ENCODE measurements at places on chromosomes 12 and 14.

DNA sequence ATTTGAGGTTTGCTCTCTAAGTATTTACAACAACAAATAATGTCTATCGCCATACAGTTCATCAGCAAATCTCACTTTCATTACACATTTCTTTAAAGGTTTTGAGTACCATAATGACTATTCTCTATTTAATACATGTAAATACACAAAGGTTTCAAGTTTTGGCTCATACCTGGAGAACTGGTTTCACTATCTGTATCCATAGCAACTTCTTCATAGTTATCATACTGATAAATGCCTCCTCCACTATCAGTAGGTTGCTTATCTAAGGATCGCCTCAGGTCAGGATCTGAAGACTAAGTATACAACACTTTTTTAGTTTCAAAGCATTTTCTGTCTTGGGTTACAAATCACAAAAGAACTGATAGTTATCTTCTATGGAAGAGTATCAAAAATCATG is 21.4 kb downstream of the ZFC3H1 start:
- no peak for DNase-seq

DNA sequence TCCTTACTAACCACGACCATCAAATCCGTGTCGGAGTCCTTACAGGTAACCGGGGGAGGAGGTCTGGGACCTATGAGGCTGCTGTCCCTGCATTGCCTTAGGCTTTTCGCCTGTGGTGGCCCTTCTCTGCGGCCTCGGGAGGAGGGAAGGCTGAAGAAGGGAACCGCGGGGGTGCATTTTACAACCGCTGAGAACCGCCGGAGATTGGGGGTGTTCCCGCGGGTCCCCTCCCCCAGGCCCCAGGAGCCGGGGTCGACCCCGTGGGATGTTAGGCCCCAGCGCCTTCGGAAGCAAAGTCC is 549 bp downstream of the GPHN start:
- no peak for DNase-seq

DNA sequence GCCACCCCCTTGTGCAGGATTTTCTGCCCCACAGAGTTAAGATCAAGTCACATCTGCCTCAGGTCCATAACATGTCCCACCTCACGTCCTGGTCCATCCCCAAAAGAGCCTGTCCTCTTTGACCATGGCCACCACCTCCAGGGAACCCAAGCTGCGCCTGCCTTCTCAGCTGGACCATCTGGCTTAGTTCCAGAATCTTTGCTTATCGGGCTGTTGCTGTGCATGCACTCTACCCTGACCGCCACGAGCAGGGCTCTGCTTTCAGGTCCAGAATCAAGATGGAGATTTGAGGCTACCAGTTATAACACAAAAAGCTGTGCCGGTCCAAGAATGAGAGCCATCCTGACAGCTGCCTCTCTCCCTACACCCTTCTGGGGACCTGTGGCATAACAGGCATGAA is 326.7 kb downstream of the DPF3 start:
- no peak for DNase-seq

DNA sequence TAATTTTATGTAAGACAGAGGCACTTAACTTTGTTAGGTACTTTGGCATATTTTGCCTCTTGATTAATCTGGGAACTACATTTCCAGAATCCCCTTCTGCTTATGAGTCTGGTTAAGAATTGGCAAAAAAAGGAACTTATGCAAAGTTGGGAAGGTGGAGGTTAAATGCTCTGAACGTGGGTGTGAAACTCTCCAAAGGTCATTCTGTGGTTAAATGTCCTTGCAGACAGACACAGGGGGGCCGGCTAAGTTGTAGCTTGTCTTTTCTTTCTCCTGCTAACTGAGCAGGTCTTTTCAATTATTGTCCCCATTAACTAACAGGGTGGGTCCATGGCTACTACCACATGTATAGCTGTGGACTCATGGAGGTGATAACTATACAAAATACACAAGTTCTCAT is 248.6 kb upstream of the NOVA1 start:
- DNase-seq: no peak

- no peak for DNase-seq
Observed at GRCh38 chr12:119603767-119604166, 10.2 kb downstream of the TMEM233 start.

- no peak for DNase-seq
Observed at GRCh38 chr12:41045509-41045908, 142.6 kb upstream of the PDZRN4 start.

DNA sequence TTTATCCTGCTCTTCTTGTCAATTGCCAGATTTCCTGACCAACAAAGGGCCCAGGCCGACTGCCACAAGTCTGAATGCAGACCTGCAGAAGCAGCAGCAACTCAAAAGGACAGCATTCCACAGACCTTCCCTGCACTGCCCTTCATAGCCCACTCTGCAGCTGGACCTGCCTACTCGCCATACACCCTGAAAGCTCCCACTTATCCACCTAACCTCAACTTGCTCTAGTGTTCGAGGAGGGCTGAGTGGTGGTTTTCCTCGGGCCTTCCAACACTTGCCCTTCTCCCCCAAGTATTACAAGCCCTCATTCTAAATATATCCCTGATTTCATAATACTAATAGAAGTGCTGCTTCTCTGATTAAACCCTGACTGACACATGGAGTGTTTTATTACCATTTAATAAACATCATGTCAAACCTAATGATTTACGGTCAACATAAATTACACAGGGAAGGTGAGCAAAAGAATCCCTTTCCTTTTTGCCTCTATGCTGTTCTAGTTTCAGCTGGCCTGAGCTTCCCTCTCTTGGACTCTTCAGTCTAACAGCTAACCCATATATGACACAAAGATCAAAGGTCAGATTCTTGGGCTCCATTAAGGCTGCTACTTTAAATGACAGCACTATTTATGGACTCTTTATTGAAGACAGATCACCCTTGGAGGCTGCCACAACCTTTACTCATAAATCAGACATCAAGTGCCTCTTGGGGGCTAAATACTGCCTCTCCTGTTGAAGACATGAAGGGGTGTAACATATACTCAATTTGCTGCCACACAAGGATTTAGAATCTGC is 1546.9 kb upstream of the TMEM132C start:
- DNase-seq: no peak

- DNase-seq: no peak
Observed at GRCh38 chr12:38984388-38984787, 79.0 kb upstream of the CPNE8 start.

GRCh38 chr12:109532721-109533486 is 40.4 kb downstream of the MMAB start:
- DNase-seq: no peak

DNA sequence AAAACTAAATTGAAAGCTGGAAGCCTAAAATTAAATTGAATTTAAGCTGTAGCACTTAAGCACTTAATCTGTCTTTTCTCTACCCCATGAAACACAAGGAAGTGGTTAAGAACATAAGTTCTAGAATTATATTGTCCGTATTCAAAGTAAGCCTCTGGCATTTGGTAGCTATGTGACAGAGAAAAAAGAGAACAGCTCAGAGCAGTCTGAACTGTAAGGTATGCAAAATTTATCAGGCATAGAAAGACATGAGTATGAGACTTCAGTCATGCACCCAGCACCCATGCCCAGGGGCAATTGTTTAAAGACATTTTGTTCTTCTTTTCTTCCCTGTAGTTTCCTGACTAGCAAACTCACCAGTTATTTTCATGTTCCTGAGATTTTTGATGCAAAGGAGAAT is 116.7 kb downstream of the KCNMB4 start:
- no peak for DNase-seq

DNA sequence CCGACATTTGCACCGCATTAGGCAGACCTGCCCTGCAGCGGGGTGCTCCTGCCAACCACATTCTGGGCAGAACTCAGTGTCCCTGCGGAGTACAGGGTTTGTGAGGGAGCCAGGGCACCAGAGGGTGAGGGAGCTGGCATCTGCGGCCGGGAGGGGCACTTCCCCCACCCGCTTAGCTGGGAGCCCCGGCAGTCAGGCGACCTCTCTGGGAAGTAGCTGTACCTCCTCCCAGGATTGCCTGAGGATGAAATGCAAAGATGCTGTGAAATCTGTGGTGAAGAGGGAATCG is 58.6 kb downstream of the ANKRD9 start:
- DNase-seq: no peak

- no peak for DNase-seq
Observed at GRCh38 chr12:117518594-117519270, 157.3 kb upstream of the NOS1 start.

DNA sequence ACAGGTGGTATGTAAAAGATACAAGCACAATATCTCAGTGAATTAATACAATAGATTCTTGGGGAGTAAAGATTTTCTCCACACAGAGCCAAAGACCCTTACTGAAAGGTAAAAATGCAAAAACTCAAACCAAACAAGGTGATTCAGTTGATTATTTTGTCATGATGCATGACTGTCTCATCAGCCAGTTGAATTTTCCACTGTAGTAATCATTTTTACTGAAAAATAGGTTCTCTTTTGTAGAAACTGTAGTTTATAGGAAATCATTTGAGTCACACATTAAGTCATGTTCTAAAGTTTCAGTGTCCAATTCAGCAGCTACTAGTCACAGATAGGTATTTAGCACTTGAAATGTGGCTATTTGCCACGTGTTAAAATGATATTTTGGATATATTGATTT is 53.6 kb downstream of the PPFIA2 start:
- DNase-seq: no peak

DNA sequence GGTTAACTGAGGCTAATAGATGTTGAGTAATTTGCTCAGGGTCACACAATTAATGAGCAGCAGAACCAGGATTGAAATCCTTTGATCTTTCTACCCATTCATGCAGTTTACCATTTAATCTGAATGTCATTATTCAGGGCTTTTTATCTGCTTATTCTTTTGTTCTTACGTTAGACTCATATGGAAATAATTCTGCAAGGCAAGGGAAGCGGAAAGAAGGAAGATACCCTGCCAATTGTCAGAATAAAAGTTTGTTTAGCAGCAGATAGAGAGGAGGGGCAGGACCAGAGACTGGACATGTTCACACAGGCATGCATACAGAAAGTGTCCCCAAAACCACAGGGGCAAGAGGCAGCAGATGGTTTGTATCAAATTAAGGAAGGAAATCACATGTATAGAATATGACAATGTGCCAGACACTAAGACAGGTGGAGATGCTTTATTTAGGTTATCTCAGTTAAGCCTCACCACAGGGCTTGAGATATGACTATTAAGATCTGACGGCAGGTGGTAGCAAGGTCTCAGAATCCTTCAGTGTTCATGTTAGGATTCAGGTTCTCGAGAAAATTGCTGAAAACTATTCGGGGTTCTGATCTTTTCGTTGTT is 29.8 kb downstream of the BRMS1L start:
- DNase-seq: no peak

- no peak for DNase-seq
Observed at GRCh38 chr12:122985338-122986257, 5.1 kb downstream of the ARL6IP4 start.

DNA sequence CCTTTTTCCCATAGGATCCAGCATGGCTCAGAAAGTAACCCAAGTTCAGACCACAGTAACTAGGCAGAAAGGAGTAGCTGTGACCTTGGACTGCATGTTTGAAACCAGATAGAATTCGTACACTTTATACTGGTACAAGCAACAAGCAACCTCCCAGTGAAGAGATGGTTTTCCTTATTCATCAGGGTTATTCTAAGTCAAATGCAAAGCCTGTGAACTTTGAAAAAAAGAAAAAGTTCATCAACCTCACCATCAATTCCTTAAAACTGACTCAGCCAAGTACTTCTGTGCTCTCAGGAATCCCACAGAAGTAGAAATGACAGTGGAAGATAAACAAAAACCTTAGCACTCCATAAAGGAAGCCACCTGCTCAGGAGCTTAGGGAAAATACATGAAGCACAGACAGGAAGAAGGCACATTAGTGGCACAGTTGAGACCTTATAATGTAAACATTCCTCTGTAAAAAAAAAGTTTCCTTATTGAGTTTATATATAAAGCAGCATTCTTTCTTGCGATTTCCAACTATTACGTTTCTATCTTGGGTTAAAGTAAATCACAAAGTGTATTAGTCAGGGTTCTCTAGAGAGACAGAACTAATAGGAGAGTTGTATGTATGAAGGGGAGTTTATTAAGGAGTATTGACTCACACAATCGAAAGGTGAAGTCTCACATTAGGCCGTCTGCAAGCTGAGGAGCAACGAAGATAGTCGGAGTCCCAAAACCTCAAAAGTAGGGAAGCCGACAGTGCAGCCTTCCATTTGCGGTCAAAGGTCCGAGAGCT is 398.4 kb downstream of the DAD1 start:
- no peak for DNase-seq

GRCh38 chr12:56202366-56202765 is 13.1 kb upstream of the SMARCC2 start:
- DNase-seq: no peak

- no peak for DNase-seq
Observed at GRCh38 chr14:41449066-41449465, 157.6 kb upstream of the LRFN5 start.
